BJ (cell line): ENCODE measurements at places on chromosomes 5 and 9.

DNA sequence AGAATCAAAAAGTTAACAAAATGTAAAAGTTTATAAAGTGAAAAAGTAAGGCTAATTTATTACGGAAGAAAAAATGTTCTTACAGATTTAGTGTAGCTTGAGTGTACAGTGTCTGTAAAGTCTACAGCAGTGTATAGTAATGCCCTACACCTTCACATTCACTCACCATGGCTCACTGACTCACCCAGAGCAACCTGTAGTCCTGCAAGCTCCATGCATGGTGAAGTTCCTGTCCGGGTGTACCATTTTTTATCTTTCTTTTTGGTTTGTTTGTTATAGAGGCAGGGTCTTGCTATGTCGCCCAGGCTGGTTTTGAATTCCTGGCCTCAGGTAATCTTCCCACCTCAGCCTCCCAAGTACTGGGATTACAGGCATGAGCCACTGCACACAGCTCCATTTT, 93.6 kb downstream of the MED27 start:
- DNase-seq: no peak

GRCh38 chr9:87596862-87597261, 99.2 kb downstream of the DAPK1 start:
- no peak for DNase-seq

DNA sequence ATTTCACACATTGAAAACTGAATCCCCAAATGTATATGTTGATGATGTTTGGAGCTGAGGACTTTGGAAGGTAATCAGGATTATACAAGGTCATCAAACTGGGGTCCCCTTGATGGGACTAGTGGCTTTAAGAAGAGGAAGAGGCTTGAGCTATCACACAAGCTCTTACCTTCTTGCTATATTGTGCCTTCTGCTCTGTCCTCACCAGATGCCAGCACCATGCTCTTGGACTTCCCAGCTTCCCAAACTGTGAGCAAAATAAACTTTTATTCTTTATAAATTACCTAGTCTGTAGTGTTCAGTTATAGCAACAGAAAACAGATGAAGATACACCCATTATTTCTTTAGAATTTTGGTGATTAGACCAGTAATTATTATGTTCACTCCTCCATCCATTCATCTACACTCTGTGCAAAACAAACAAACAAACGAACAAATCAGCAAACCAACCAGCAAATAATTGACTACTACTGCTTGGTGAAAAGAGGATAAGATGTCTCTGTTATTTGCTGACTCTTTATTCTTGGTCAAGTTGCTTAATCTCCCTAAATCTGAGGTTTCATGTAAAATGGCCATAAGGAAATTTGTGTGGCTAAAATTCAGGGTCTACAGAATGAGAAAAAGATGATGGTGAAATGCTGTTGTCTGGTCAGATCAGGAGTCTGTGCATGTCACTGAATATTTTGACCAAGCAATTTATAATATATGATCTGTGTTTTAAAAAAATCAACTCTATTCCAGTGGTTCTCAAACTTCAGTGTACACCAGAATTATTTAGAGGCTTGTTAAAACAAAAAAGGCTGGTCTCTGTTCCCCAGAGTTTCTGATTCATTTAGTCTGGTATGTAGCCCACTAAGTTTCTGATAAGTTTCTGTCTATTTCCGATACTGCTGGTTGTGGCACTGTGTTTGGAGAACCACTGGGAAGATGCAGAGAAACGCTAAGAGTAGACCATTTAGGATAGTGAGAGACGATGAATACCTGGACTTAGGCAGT, 854.1 kb downstream of the MAT2B start:
- DNase-seq: no peak

- no peak for DNase-seq
These were observed 33.3 kb upstream of the ABCA1 start for GRCh38 chr9:104961238-104961637.

DNA sequence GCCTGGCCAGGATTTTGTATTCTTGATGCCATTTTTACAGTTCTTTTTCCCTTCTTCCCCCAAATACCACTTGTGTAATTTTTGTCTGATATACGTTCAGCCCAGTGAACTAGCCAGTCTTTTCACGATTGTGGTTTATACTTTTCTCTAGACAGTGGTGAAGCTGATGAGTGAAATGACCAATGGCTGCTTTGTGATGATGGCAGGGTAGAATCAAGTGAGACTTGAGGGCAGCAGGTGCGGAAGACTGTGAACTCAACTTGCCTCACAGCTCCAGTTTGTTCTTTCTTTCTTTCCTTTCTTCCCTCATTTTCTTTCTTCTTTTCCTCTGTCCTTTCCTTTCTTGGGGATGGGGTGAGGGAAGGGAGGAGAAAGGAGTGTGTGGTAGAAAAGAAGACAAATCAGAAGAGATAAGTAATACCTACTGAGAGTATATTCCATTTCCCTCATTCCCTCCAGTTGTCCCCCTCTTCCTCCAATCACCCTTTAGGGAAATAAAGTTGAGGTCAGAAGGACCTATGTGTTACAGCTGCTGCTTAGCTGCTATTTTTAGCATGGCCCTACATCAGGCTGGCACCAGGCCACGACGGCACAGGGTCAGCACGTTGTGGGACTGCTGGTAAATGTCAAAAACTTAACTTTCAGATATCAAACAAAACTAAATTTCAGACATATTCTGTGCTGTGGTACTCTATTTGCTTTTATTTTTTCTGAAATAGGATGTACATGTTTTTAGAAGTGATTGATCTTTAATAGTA, 12.3 kb downstream of the ZSWIM6 start:
- DNase-seq: no peak

GRCh38 chr9:42388846-42389245, 205.4 kb downstream of the SPATA31A6 start:
- no peak for DNase-seq

- DNase-seq: no peak
These were observed 4.4 kb upstream of the SPTLC1 start for GRCh38 chr9:92119586-92119985.

DNA sequence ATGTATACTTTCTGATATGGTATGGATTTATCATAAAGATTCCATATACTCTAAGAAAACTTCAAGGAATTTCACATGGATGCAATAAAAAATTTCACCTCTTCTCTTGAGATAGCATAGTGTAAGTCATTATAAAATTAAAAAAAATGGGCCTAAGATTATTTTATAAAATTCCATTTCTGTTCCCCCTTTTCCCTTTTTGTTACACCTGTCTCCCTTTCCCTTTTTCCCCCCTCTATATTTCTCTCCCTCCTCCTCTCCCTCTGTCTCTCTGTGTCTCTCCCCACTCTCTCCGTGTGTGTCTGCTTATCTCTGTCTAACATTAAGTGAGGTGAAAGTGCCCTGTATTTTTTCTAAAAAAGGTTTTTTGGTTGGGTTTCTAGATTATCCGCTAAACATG, 180.2 kb downstream of the NIPBL start:
- no peak for DNase-seq

DNA sequence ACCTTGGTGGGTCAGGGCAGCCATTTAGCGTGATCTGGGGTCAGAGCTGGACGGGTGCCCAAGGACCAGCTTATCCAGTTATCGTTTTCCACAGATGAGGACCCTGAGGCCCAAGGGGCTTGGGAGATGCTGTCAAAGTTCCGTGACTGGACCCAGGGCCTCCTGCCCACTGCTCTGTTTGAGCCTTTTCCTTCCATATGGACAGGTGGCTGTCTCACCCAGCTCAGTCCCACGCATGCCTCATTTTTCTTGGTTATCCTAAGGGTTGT, 56.5 kb downstream of the TRIP13 start:
- DNase-seq: no peak

DNA sequence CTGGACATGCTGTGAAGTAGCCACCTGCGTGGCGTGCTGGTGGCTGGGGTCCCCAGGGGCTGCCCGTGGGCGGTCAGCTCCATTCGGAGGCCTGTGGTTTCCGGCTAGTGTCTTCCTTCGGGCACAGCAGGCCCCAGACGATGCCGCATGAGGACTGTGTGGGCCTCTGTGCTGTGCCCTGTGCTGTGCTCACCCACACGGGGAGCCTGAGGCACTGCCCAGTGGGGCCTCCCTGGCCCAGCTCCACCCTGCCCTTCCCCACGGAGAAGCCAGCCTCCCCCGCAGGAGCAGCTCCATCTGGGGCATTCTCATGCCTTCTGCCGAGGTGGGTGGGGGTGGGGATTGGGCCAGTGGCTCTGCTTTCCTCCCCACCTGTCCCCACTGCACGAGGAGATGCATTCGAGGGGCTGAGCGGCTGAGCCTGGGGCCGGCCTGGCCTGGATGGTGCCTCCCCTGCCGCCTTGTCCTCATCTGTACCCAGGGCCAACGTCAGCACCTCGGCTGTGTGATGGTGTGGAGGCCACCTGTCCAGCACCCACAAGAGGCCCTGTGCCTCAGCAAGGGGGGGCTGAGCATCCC, 24.2 kb downstream of the RXRA start:
- DNase-seq: no peak

GRCh38 chr9:25397746-25398145, 280.5 kb downstream of the TUSC1 start:
- no peak for DNase-seq

DNA sequence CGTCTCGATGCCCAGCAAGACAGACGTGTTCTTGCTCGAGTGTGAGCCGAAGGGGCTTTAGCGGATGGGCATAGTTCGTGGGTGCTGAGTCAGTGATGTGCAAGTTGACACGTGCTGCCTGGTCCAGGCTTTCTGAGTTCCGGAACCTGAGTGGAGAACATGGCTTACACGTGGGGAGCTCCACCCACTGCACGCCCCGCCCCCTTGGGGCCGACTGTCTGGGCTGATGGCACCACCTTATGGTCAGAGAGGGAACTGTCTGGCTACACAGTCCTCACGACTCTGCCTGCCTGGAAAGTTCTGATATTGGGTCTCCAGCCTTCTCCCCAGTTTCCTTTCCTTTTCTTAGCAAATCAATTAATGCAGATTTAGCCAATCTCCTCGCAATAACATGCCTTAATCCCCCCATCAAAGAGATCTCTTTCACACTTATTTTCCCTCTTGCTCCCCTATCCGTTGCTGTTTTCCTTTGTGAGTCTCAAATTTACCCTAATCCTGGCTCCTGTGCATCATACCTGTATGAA, 3.8 kb upstream of the STC2 start:
- DNase-seq: no peak

DNA sequence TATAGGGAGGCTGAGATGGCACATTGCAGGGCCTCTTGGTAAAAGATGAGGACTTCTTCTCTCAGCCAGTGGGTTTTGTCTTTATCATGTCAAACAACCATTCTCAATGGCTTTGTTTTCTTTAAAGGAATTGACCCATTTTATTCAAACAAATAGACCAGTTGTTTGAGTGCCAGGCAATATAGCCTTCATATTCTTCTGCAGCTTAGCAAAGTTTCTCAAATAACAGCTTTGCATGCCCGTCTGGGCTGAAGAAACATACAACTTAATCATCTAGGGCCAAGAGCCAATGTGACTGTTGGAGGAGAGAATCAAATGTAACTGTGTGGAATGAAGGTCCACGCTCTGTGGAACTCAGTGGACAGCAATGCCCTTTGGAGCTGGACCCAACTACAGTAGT, 57.4 kb upstream of the ADRA1B start:
- no peak for DNase-seq

GRCh38 chr5:123810746-123811340, 298.9 kb downstream of the CSNK1G3 start:
- no peak for DNase-seq

DNA sequence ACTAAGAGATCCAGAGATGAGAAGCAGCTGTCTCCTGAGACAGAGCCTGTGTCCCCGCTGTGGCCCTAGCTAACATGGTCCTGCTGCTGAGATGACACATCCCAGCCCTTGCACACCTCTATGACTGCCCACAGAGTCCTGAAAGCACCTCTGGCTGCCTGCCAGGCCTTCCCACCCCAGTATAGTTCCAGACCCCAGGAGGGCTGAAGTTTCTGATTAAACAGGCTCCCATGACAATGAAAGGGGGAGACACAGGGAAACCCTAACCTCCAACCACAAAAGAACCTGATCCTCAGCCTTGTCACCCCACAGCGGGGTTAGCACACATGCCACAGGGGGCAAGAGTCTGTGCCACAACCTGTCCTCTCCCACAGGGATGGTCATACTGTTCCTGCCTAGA, 15.6 kb downstream of the CIZ1 start:
- DNase-seq: no peak

DNA sequence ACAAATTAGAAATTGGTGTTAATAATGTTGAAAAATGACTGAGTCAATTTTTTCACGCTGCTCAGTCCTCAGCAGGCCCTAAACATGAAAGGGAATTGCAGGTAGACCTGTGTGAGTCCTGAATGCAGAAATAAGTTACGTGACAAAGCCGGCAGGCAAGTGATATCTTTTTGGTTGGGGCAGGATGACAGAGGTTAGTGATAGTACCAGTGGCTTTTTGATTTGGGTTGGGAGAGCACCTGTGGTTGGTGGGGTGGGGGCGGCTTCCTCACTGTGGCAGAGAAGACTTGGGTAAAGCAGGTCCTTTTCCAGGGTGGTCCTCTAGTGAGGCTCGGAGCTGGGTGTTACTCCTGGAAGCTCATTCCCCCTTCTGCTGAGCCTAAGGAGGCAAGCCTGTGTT, 164.7 kb downstream of the TMEM167A start:
- DNase-seq: no peak

GRCh38 chr5:174601946-174602345, 122.4 kb upstream of the MSX2 start:
- no peak for DNase-seq

DNA sequence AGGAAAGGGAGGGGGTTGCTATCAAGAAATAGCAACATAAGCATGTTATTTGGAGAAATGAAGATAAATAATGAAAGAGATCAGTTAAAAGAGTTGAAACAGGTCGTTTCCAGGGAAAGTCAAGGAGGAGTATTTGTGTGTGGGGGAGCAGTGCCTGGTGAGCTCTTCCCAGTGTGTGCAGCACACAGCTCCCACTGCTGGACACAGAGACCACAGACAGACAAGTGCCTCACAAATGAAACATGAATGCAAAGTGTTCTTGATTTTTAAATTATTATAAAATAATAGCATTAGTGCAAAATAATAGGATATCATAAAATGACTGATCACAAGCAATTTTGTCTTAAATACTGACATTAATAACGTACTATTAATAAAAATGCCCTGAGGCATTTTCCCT, 40.8 kb downstream of the LIFR start:
- no peak for DNase-seq

- peak; percentile 59 for DNase-seq
These were observed 42.5 kb upstream of the RIC1 start for GRCh38 chr9:5586391-5586802.
